ENCODE measurements at places on chromosomes 6 and 20.

GRCh38 chr20:62922451-62922921 is 3.8 kb downstream of the DIDO1 start:
- DNase-seq, result peak; percentile 67

DNA sequence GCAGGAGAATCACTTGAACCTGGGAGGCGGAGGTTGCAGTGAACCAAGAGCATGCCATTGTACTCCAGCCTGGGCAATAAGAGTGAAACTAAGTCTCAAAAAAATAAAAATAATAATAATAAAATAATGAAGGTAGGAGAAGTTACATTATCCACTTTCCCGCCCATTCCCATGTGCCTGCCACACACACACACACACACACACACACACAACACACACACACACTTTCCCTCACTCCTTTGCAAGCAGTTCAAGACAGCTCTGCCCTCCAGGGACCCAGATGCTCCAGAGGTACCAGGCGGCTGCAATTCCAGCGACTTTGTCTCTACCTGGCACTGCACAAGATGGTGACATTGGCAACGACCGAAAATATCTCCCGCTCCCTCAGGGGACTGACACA is 224.8 kb upstream of the JARID2 start:
- no peak for DNase-seq

DNA sequence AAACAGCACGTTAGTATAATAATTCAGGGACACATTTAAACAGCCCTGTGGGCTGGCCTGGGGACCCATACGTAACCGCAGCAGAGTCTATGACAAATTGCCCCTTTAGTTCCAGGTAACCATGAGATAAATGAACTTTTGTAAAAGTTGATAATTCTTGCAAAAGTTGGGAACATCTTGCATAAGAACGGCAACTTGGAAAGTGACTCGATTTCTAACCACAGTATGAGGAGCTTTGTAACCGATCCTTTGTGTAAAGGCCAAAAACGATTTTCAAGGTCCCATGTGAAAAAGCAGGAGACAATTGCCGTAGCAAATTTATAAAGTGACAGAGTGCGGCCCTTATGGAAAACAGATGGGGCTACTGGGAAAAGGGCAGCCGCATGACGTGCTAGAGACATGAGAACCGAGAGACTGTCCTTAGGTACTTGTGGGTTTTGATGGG is 81.6 kb downstream of the PSMG4 start:
- no peak for DNase-seq

DNA sequence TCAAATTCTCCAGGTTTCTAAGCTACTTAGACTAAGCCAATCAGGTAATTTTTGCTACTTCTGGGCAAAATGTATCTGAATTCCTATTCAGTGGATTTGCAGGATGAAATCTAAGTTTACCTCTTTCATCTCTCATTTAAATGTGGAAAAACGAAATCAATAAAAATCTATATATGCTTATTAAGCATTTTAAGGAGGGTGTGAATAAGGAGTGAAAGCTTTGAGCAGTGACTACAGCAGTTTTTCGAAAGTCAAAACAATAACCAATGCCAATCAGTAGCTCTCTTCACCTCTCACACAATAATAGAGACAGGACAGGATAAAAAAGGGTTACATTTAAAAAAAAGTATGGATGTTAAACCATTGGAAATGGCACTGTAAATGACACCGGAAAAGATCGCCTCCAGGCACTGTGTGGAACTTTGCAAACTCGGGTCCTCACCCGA is 476 bp upstream of the BCKDHB start:
- DNase-seq, result no peak

DNA sequence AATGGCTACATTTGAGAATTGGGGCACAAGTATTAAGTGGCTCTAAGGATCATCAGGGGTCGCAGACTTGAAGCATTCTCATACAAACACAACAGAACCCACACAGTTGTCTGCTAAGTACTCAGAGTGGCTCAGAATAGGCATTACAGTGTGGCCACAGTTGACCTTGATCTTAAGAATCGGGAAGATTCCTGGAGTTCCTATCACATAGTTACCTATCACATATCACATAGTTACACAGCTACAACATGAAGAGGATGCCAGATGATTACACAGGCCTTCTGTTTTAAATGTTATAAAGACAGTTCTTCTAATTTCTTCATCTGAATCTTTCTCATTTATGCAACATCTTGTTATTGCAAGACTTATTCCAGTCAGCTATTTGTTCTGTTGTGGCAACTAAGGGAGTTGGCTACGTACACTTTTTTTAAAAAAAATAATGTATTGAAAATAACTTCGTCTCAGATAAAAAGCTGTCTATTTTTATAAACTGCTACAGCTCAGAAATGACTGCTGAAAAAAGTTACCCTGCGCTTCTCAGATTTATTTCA is 129.0 kb downstream of the REV3L start:
- DNase-seq, result no peak

DNA sequence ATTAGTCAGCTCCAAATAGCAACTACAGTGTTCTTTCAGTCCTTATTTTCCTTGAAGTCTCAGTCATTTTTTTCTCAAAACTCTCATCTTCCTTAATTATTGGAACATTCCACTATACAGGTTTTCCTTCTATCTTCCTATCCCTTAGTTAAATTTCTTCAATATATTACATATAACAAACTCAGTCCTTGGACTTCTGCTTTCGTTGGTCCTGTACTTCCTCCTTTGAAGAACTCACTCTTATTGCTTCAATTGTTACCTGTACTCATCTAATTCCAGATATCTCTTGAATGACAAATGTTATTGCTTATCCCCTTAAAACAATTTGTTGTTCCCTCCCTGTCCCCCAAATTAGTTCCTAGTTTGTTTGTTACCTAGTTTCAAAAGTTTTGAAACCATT is 67.7 kb upstream of the NOTCH4 start:
- no peak for DNase-seq

GRCh38 chr20:8519887-8520286 is 387.8 kb downstream of the PLCB1 start:
- DNase-seq, result no peak

Measured in CD4-positive, alpha-beta T cell treated with Interleukin-17A for 4 hours (primary cell).